CD8-positive, alpha-beta T cell (primary cell): ENCODE measurements at places on chromosomes 7 and 10. TPM values are rescaled to one million over a fixed set of nuclear protein-coding genes. Genes with fewer than 3 reads are reported as not detected.

The IDI2 gene
- not detected for total RNA-seq

The LLCFC1 gene
- not detected for total RNA-seq

The AMZ1 gene
- 0.47 TPM for total RNA-seq

The CDHR1 gene
- total RNA-seq, result 1.5 TPM

The ASAH2 gene
- 2.0 TPM for total RNA-seq

The LRGUK gene
- 0.71 TPM for total RNA-seq
